ENCODE measurements at places on chromosomes 3 and 15.

DNA sequence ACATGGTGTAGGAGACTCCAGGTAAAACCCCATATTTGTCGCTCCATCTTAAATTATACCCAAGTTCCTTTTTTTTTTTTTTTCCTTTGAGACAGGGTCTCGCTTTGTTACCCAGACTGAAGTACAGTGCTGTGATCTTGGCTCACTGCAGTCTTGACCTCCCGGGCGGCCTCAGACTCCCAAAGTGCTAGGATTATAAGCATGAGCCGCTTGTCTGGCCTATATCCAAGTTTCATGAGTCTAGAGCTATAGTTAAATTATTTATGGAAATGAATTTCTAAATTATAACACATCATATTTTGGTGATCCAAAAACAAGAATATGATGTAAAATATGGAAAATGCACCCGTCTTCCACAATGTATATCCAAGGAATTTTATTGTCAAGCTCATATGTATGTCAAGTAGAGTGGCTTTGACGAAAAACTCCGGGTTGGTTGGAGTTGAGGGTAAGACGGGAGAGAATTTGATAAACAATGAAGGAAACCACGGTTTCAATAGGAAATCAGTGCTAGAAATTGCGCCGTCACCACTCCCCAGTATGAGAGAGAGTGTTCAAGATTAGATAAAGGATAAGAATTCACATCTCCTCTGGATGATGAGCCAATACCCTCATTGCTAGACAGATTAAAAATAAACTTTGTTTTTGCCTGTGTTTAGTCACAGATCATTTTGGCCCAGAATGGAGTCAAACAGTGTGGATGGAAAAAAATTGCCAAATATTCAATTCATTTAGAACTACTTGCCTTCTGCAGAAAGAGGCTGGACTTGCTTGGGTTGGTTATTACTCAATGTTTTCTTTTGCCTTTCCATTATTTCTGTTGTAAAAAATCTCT, 209.2 kb upstream of the NR2F2 start:
- no peak for DNase-seq

GRCh38 chr15:52340093-52340492, 44.5 kb upstream of the MYO5C start:
- no peak for DNase-seq

DNA sequence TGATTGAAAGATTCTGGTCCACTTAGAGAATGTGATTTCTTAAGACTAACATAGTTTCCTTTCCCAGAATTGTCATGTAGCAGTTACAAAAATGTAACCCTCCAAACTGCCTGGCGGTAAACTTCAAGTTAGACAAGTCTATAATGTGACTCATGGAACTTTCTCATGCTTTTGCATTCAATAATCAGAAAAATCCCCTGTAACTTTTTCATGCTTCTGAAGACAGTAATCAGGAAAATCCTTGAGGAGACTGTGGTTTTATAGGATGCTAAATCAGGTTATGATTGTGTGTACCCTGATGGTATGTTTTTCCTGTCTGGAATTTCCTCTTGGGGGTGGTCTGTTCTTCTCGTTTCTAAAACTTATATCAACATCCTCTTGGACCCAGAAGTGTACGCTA, 74.0 kb upstream of the RARB start:
- peak; percentile 16 for DNase-seq

- no peak for DNase-seq
These were observed 439.0 kb downstream of the NTRK3 start for GRCh38 chr15:87817553-87817952.

DNA sequence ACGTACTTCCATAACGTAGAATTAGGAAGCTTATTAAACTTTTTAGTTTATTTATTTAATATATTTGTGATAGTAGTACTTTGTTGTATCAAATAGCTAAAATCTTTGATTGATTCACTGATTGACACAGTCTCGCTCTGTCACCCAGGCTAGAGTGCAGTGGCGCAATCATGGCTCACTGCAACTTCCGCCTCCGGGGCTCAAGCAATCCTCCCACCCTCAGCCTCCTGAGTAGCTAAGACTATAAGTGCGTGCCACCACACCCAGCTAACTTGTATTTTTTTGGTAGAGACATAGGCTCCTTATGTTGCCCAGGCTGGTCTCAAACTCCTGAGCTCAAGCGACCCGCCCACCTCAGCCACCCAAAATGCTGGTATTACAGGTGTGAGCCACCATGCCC, 5.7 kb downstream of the APH1B start:
- DNase-seq = no peak

DNA sequence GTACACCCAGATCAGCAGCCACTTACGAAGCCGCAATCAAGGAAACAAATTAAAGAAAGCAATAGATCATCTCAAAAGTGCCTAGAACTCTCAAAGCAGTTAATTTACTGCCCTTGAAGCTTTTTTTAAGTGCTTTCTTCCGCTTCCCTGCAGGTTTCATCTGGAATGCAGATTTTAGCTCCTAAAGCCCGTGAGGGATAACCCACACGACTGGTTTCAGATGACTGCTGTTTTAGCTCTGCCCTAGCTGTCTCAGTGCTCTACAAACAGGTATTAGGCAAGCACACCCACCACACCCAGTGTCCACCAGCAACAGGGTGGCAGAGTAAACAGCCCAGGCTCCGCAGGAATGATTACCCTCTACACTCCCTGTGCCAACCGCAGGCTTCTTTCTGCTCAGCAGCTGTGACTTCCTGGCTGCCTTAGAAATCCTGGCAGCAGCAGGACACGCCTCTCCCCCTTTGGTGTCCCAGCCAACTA, 126.0 kb downstream of the FMN1 start:
- DNase-seq = peak; percentile 19

DNA sequence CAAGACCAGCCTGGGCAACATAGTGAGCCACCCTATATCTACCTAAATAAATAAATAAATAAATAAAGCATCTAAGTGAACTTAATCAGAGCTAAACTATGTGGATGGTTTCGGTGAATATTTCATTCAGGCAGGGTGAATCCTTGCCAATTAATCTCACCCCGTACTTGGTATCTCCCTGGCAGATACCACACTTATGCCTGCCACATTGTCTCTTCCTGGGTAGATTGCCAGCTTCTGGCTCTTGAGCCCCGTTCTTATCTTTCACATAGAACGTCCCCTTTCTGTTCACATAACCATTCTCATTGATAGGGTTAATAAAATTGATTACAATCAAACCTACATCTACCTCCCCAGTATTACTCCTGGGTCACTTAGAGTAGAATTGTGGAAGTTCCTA, 7.0 kb downstream of the SNAP23 start:
- DNase-seq = no peak

- DNase-seq = no peak
These were observed 12.9 kb downstream of the PCYT1A start for GRCh38 chr3:196274585-196274984.

DNA sequence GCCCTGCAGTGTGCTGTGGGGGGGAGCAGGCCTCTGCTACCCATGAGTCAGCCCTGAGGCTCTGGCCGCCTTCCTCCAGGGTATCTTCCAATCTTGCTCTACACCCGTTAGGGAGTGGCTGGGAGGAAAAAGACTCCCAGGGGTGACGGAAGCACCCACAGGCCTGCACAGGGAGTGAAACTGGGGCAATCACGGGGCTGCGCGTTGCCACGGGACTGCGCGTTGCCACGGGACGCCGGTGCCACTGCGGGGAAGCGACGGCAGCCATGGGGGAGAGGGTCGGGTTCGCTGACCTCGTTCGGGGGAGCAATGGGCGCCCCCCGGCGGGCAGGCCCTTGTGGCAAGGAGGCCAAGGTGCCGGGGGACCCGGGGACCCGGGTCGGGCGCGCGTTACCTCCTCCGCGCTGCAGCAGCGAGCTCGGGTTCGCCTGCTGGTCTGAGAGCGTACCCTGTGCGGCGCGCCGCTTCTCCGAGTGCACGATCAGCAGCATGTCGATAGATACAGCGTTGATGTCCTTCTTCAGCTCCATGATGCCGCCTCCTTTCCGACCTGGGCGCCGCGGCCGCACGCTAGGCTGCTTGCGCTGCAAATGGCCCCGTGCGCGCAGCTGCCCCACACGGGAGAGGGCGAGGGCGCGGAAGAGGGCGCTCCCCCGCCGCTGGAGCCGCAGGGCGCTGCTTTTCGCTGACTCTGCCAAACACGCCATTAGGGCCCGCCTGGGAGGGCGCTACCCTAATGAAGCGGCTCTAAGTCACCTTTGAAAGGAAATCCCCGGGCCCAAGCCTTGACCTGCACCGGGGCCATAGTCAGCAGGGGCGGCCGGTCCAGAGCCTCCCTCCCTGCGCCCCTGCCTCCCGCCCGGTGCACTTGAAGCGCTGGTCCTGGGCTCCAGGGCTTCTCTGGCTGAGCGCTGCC, at the start of gene KY:
Gene KY (minus strand): TSS at position 592 of the 916 bp plus-strand sequence. CDS start 62 bp downstream, at position 530.
- no peak for DNase-seq

DNA sequence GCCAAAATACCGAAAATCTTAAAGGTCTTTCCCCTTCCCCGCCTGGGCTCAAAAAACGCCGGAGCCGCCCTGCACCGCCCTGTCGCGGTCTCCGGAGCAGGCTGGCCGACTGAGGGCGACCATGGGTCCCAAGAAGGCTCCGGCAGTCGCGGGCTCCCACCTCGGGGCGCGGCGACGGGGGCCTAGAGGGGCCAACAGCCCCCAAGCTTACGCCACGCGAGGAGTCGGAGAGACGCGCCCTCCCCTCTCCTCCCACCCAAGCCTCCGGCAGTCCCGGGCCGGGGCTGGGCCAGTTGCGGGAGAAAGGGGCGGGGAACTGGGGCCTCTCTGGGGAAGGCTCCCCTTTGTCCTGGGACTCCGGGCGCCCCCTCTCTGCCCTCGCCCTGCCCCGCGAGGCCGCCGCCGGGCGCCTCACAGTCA, 69.2 kb downstream of the GOLGA8B start:
- peak; percentile 15 for DNase-seq

GRCh38 chr15:101264011-101264410, 12.2 kb upstream of the CHSY1 start:
- no peak for DNase-seq

GRCh38 chr3:30676424-30677346, 70.3 kb downstream of the TGFBR2 start:
- DNase-seq = no peak

GRCh38 chr3:10249833-10250232, 1.6 kb downstream of the TATDN2 start:
- no peak for DNase-seq

GRCh38 chr3:69669070-69669469, 70.2 kb upstream of the MITF start:
- no peak for DNase-seq

DNA sequence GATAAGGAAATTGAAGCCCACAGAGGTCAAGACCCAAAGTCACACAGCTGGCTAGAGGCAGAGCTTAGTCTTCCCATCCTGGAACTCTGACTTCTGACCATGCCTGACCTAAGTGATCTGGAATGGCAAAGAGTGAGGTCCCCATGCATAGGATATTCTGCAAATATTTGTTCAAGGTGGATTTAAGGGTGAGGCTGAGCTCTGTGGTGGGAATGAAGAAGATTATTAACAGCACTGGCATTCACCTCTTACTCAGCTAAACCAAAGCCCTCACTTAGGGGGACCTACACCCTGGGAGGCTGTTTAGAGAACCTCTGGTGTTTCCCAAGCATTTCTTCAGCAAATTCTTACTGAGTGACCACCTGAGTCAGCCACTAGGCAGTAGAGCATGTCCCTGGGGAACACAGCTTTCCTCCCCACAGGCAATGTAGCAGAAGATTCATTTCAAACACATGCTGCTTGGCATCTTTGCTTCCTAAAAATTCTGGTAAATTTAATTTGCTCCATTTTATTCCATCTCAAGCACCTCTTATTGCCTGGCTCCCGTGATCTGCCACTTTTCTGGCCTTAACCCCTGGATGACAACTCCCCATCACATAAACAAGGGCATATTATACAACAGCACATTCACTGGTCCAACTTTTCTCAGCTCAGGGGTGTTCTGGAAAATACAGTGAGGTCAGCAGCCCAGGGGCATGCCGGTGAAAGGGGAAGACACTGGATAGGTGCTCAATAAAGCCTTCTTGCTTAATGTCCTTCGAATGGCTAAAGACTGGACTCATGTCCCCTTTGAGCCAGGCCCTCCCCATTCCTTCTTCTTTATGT, 176.0 kb downstream of the ABHD5 start:
- DNase-seq = peak; percentile 82

GRCh38 chr15:57867970-57868798, 161.7 kb downstream of the POLR2M start:
- DNase-seq = no peak

DNA sequence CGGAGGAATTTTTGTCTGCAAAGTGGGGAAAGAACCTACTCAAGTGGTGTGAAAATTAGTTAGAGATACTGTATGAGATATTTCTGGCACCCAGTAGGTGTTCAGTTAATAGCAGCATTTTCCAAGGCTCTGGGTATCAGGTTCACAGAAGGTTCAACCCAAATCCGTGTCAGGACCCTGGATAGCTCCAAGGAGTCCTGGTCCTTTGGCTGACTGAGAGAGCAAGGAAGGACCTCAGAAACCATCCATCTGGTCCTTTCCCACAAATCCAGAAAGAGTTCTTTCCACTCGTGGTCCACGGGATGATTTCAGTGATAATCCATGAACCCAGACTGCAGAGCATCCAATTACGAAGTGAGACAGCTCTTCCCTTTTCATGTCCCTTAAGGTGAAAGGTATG, 51.4 kb downstream of the SLC6A11 start:
- no peak for DNase-seq

DNA sequence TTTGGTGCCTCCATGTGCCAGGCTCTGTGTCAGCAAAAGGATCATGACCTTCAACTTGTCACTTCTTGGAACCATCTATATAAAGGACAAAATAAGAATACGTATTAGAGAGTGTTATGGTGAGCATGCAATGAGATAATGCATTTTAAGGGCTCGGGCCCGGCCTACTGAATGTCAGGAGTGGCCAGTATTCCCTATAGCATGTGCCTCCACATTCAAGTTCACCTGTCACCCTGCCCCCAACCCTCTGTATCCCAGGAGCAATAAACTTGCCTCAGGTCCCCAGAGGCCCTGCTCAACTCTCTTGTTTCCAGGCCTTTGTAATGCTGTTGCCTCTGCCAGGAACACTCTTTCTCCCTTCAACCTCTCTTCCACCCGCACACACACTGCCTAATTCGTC, 90.2 kb upstream of the SLC6A11 start:
- DNase-seq = no peak

GRCh38 chr3:102142379-102143060, 292.3 kb upstream of the ZPLD1 start:
- no peak for DNase-seq

- DNase-seq = no peak
These were observed 190.7 kb upstream of the CD96 start for GRCh38 chr3:111351334-111351733.

GRCh38 chr3:157290766-157291165, 130.8 kb upstream of the CCNL1 start:
- DNase-seq = peak; percentile 87

GRCh38 chr3:152331018-152331541, 62.4 kb downstream of the MBNL1 start:
- no peak for DNase-seq

GRCh38 chr3:13025778-13026518, 47.3 kb downstream of the IQSEC1 start:
- DNase-seq = no peak

GRCh38 chr3:179233043-179233442, 17.9 kb downstream of the KCNMB3 start:
- no peak for DNase-seq
